ENCODE measurements at places on chromosomes 12 and 14.
A peak's percentile ranks its signal among the peaks of the same experiment; 100 is the strongest.

- DNase-seq, result no peak
Measured at GRCh38 chr12:29072631-29073030, 76.4 kb upstream of the FAR2 start.

- DNase-seq, result no peak
Measured at GRCh38 chr12:53950789-53951576, 3.7 kb upstream of the HOXC12 start.

DNA sequence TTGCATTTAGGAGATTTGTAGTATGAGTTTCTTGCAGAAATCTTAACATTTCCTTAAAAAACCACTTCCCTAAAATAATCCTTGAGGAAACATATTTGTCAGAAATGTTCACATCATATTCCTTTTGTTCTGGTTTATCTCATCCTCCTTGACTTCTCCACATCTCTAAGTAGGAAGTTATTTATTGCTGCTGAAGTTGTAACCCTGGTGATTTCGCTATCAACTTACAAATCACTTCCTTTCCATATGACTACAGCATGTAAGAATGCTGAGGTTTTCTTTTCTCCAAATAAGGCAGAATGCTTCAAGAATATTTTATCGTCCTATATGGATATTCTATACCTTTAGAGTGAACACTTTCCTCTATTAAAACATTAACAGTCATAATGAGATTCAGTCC is 751.7 kb downstream of the NRXN3 start:
- DNase-seq, result peak; percentile 88

DNA sequence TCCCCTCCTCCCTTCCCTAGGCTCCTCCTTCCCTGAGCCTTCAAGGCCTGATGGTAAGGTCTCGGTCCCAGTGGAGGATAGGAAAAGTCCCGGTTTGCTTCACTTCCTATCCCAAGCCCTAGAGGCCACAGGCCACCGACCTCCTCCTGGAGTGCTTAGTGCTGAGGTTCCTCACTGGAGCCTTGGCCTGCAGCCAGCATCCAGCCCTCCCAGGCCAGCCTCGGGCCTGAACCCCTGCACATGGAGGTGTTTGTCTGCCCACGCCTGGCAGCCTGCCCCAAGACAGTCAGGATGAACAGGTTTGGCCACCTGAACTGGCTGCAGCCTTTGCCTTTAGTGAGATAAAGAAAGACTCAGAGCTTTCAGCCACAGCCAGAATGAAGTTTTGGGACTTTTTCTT is 15.8 kb upstream of the KRT7 start:
- no peak for DNase-seq

DNA sequence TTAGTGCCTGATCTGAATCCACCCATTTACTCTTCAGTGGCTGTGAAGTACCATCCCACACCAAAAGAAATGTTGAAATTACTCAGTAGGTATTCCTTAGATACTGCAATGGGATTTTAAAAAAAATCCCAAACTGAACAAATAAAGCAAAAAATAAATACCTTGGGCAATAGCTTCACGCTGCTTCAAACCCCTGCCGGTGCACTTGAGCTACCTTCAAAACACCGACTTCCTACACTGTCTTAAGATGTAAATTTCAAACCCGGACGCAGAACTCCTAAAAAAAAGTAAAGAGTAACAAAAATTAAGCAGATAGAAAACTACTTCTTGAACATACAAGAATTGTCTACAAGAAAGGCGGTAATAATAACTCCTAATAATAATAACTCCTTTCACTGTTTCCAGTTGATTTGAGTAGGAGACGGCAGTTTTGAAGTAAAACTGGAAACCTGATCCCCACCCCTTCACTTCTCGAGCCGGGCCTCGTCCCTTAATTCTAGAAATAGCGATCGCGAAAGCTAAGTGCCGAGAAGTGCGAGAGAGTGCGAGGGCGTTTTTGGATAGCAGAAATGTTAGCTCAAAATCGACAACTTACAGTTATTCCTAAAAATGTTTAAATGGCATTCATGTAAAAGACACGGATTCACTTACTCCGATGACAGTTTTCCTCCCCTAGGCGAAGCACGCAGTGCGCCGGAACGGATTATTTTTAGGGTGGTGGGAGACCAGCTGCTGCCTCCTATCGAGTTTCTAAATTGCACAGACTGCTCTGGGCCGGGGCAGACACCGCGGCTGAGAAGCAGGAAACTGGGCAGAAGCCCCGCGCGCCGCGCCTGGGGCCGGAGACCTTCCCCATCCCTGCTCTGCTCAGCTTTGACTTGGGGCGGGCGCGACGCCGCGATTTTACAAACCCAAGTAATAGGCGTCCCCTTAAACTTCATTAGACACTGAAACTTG is at the start of gene ABCC9:
TSS of gene ABCC9 (minus strand) at position 878 of the 957 bp plus-strand sequence. CDS start 4,752 bp downstream, outside the sequence.
- DNase-seq, result no peak

- no peak for DNase-seq
Measured at GRCh38 chr14:56805201-56805991, 4.9 kb downstream of the OTX2 start.

DNA sequence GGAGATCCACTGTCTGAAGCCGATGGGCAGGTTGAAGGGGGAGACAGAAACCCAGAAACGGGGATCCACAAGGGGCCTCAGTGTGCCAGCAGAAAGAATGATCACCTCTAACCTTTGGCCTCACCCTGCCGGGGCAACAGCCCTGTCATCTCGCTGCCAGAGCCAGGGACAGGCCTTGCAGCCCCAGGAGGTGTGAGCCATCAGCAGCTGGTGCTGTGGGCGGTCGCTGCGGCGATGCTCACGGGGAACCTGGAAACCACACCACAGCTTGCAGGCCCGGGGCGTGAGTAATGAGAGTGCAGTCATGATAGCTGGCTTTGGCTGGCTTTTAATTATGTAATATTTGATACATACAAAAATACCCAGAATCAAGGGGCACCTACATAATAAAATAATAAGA is 4.7 kb upstream of the TTC7B start:
- DNase-seq, result peak; percentile 85

DNA sequence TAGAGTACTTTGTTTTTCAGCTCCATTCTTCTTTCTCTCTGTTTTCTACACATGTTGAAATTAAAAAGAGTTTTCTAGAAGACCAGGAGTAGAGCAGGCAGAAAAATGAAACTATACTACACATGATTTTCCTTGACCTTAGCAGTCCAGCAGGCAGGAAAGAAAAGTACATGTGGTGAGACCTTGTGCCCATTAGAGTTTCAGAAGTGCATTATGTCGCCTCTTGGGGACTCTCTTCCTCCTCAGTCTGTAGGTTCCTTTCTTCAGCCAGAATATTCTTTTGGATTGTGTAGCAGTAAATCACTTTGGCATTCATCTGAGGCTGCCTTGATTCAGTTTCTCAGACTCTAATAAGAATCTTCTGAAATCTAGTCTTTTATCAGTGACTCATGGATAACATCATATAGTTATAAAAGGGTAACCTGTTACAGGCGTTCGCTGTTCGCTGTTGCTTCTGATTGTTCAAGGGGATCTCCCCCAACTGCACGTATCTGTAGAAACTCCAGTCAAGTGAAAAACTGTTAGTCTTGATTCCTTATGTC is 161.8 kb downstream of the ANO4 start:
- no peak for DNase-seq

DNA sequence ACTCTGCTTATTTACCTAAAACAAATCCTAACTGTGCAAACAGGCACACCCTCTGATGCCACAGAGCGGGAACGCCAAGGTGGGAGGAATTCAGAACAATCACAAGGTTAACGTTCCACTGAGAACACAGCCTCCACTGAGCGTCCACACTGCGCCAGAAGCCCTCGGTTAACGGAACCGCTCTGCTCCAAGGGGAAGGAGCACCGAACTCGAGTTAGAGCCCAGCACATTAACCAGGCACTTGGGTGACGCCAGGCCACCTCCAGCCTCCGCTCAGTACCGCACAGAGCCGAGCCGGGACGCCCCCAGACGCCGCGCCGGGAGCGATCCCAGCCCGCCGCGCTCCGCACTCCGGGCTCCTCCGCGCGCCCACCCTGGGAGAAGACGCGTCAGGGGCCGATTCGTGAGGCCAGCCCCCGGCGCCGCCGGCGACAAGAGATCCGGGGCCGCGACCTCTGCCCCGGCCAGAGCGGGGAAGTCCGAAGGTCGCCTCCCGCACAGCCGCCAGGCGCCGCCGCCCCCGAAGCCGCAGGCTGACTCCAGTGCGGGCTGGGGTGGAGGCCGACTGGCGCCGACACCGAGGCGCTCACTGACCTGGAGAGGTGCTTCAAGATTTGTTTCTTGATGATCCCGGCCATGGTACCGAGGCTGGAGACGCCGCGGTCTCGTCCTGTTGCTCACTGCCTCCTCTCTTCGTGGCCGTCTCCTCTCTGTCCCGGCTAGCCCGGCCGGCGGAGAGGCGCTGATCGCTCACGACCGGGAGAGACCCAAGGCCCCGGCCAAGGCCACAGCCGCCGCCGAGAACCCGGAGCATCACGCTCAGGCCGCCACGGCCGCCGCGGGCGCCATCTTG is 450 bp downstream of the BLTP3B start:
- DNase-seq, result peak; percentile 26

DNA sequence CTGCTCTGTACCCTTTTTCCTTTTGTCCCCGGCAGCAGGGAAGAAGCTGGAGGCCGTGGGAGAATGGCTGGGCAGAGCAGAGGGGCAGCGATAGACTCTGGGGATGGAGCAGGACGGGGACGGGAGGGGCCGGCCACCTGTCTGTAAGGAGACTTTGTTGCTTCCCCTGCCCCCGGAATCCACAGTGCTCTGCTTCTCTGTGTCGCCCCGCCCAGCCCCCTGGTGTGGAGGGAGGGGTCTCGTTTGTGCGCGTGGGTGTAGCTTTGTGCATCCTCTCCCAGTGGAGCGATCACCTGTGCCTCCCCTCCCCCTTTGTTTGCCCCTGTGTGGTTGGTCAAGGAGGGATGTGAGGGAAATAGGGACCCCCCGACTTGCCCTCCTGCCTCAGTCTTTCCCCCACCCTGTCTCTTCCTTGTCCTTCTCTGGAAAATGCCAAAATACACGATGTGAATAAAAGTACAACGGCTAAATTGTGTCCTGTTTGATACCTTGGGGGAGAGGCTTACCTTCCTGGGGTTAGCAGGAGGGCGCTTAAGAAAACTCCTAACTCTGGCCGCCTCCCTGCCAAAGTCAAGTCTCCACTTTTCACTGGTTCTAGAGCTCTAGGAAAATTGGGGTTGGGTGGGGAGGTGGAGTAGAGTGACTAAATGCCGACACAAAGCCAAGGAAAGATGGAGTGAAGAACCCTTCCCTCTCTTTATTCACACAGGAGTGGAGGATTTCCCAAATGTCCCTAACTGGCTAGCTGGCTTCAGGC is 990 bp upstream of the TPI1 start:
- no peak for DNase-seq

- DNase-seq, result no peak
Measured at GRCh38 chr12:50914872-50915484, 37.4 kb upstream of the HIGD1C start.

DNA sequence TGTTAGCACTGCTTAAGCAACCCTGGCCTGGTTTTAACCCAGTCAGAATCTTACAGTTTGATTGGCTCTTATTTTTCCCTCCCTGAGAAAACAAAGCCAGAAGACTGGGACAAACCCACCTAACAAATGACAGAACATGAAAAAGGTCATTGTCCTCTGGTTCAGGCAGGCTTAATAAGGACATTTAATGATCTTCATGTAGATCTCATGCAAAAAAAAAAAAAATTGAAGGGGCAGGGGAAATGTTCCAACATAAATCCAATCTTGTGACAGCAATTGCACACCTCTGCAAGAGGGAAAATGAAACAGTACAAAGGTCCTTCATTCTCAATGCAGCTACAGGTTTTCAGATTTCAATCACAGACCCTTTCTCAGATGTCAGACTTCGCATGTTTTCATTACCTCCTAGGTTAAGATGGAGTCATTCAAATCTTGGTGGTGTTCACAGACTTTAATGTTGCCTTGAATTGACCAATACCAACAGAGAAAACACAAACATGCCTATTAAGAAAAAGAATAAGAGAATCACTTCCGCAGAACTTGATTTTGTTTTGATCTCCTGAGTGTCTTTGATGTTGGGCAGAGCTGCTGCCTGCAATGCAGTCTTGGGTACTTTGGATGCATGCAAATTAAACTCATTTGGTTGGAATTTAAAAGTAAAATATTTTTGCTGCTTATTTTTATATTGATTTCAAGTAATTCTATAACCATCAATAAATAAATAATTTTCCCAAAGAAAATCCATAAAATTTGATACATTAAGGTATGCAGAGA is 359.0 kb downstream of the BTG1 start:
- no peak for DNase-seq

GRCh38 chr14:77181603-77182437 is at the start of gene TMEM63C:
TSS of gene TMEM63C (plus strand) at chr14:77181798. CDS start at chr14:77218814, 37,016 bp downstream.
- peak; percentile 44 for DNase-seq

GRCh38 chr14:50014809-50015430 is 101.5 kb downstream of the VCPKMT start:
- no peak for DNase-seq

DNA sequence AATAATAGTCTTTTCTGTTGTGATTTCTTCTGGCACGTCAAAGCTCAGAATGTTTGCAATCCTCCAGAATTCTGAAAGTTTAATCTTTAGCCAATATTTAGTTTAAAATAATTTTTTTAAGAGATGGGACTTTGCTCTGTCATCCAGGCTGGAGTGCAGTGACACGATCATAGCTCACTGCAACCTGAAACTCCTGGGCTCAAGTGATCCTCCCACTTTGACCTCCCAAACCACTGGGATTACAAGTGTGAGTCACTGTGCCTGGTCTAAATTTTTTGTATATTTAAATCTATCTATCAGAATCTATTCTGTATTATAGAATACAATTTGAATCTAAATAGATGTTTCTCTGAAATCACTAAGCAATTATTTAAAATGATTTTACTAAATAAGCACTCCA is 572.7 kb downstream of the VRK1 start:
- DNase-seq, result peak; percentile 10

DNA sequence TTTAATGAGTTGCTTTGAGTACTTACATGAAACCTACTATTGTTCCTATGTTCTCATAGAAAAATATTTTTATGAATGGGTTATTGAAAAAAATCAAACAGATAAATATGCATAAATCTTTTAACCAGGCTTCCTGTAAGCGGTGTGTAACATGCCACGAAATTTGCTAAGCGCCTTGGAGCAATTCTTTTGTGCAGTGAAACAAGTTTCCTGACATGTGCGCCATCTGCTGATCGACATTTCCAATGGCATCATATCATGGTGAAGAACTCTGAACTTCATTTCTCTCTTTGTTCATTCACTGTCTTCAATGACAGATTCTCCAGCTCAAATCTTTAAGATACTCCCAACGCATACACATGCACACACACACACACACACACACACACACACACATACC is 145.6 kb upstream of the NAV3 start:
- DNase-seq, result peak; percentile 57

All from HT1080 (cell line).